ENCODE measurements at places on chromosomes 1 and 21. TPM values are rescaled to one million over a fixed set of nuclear protein-coding genes. Genes with fewer than 3 reads are reported as not detected.

GRCh38 chr1:234745844-234746797, 136.1 kb upstream of the IRF2BP2 start:
- no peak for DNase-seq
- H3K4me1 ChIP-seq: peaks cover 15% of the 10 kb centered on the region

DNA sequence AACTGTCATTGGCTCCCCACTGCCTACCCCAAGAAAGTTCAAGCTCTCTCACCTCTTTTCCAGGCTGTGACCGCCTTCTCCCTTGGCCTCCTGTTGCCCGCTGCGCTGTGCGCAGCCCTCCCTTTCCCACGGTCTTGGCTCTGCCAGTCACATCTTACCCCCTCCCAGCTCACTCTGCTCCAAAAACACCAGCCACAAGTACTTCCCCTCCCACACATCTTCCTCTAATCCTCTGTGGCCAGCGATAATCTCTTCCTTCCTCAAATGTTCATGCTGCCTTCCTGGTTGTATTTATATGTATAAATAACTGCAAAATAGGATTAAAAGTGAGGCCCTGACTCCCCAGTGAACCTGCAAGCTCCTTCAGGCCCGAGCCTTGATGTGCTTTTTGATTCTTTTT, 81.8 kb downstream of the AJAP1 start:
- DNase-seq: no peak
- peaks cover 19% of the 10 kb centered on the region for H3K27me3 ChIP-seq
- H3K4me1 ChIP-seq: no peaks in the 10 kb centered on the region
- no peaks in the 10 kb centered on the region for H3K36me3 ChIP-seq
- H3K27ac ChIP-seq: no peak overlapping the region

DNA sequence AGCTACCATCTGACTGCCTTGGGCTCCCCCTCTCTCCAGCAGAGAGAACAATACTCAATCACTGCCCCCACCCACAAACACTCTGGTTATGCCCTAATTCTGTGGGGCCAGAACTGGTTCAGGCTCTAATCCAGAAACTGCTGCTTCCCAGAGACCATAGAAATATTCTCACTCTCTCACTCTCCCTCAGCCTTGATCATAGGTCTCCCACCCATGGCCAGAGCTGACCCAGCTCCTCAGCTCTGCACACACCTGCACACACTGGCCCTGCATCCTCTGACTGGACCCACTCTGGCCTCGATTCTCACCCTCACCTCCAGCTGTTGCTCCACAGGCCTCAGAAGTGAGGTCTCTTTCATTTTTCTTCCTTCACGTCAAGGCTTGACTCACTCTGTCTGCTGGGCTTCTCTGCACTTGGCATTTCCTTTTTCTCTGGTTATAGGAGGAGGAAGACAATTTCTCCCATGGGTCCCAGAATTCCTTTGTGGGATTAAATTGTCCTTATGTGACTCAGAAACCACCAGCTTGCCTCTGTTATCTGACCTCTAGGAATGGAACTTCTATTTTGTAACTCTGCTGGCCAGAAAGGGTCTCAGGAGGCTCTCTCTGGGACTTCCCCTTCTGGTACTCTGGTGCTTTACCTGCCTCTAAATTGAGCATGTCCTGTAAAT, 15.6 kb upstream of the ZMYM6 start:
- DNase-seq: no peak
- no peaks in the 10 kb centered on the region for H3K27me3 ChIP-seq
- no peaks in the 10 kb centered on the region for H3K36me3 ChIP-seq
- H3K4me3 ChIP-seq: no peak overlapping the region
- peaks cover 8% of the 10 kb centered on the region for H3K4me1 ChIP-seq

- H3K27me3 ChIP-seq: peaks cover 3% of the 10 kb centered on the region
- no peaks in the 10 kb centered on the region for H3K36me3 ChIP-seq
- H3K4me3 ChIP-seq: peak overlapping the region; percentile 30
- no peak overlapping the region for H3K27ac ChIP-seq
Observed at GRCh38 chr1:245166471-245166885, 11.7 kb downstream of the KIF26B start.

DNA sequence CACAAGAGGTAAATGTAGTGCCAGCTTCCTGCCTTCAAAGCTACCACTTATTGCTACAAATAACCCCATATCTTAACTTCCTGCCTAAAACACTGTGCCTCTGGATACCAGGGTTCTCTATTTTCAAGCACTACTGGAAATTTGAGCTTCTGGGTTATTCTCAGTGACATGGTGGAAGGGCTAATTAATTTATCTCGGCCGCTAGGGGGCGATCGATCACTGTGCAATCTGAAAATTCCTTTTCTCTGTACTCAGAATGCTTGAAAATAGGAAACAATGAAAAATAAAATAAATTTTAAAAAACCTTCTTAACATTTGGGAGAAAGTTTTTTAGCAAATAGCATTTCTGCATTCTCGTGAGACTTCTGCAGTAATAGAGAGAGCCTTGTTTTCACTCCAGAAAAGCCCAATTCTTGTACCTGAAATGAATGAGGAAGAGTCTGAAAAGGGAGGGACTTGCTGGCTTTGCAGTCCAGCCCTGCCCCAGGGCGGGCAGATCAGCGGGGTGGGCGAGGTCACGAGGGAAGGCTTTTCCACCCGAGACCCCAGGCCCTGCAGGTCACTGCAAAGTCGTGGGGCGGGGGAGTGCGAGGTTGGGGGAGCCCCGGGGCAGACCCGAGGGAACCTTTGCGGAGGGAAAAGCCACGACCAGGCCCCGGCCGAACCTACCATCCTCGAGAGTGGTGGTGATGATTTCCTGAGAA, 276.7 kb downstream of the PCP4 start:
- H3K36me3 ChIP-seq: no peaks in the 10 kb centered on the region
- DNase-seq: no peak
- no peaks in the 10 kb centered on the region for H3K27me3 ChIP-seq
- H3K4me3 ChIP-seq: no peak overlapping the region
- H3K27ac ChIP-seq: no peak overlapping the region
- no peaks in the 10 kb centered on the region for H3K4me1 ChIP-seq

DNA sequence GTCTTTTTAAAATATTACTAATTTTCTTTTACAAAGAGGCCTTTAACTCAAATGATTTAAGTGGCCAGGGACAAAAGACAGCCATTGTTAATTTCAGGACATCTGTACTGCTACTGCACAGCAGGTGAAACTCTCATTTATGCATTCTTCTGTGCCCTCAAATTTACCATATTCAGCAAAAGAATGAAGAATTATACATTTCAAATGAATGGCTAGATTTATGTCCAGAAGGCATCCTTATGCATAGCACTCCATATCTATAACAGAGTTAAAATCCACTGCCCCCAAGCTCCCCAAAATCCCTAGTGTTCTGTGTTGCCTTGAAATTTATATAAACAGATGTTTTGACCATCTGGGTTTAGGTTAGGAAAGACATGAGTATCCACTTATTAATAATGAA, 202.6 kb downstream of the DNM3 start:
- H3K27ac ChIP-seq: no peak overlapping the region
- no peaks in the 10 kb centered on the region for H3K27me3 ChIP-seq
- no peaks in the 10 kb centered on the region for H3K36me3 ChIP-seq
- no peak overlapping the region for H3K4me3 ChIP-seq
- DNase-seq: no peak
- peaks cover 4% of the 10 kb centered on the region for H3K4me1 ChIP-seq

GRCh38 chr21:36126208-36126565, 8.7 kb upstream of the CBR3 start:
- DNase-seq: no peak
- peak overlapping the region; percentile 87 for H3K27ac ChIP-seq
- H3K4me3 ChIP-seq: no peak overlapping the region
- peaks cover 52% of the 10 kb centered on the region for H3K4me1 ChIP-seq
- no peaks in the 10 kb centered on the region for H3K36me3 ChIP-seq
- H3K27me3 ChIP-seq: no peaks in the 10 kb centered on the region

DNA sequence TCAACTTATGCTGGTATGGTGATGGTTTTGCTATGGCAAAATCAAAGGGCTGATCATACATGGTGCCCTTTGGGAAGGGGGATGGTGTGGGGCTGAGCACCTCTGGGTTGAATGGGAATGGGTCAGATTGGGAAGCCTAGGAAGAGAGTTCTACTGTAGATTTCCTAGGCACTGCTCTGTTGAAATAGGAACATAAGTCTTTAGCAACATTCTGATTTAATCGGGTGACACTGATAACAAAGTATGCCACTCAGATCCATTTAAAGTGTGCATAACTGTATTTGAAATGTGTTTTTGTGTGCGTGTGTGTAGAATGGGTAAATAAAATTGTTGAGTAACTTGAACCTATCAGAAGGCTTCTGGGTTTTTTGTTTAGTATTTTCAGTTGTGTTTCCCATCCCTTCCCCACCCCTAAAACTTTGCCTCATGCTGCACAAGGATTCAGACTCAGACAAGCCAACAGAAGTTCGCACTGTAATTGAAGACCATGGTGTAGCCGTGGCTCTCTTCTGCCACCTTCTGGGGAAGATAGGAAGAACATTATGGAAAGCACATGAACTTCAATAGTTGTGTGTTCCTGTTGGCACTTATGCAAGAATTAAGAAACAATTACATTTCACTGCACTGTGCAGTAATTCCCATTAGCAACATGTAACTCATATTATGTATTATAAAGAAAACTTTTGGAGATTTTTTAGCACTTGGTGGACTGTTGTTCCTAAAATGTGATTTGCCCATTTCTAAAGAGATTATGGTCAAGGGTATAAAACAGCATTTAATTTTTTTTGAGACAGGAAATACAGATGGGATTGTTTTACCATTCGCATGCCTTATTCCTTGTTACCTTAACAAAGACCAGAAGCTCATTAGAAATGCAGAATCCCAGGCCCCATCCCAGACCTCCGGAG, 10.9 kb upstream of the C4BPB start:
- H3K27ac ChIP-seq: no peak overlapping the region
- H3K4me3 ChIP-seq: no peak overlapping the region
- no peaks in the 10 kb centered on the region for H3K27me3 ChIP-seq
- DNase-seq: no peak

- no peak overlapping the region for H3K4me3 ChIP-seq
- H3K36me3 ChIP-seq: no peaks in the 10 kb centered on the region
- H3K27ac ChIP-seq: no peak overlapping the region
- no peak for DNase-seq
Observed at GRCh38 chr1:205668951-205669340, 11.4 kb downstream of the SLC45A3 start.

GRCh38 chr1:118945489-118945888, 42.7 kb downstream of the TBX15 start:
- peaks cover 10% of the 10 kb centered on the region for H3K4me1 ChIP-seq
- DNase-seq: no peak

GRCh38 chr1:18653367-18653766, 22.7 kb downstream of the PAX7 start:
- no peak overlapping the region for H3K27ac ChIP-seq
- no peak for DNase-seq
- no peaks in the 10 kb centered on the region for H3K36me3 ChIP-seq
- no peak overlapping the region for H3K4me3 ChIP-seq
- H3K27me3 ChIP-seq: peaks cover 90% of the 10 kb centered on the region
- H3K4me1 ChIP-seq: no peaks in the 10 kb centered on the region

GRCh38 chr1:96306809-96307560, 414.6 kb upstream of the PTBP2 start:
- H3K4me3 ChIP-seq: no peak overlapping the region
- H3K4me1 ChIP-seq: no peaks in the 10 kb centered on the region
- no peaks in the 10 kb centered on the region for H3K36me3 ChIP-seq
- DNase-seq: no peak
- H3K27ac ChIP-seq: no peak overlapping the region

DNA sequence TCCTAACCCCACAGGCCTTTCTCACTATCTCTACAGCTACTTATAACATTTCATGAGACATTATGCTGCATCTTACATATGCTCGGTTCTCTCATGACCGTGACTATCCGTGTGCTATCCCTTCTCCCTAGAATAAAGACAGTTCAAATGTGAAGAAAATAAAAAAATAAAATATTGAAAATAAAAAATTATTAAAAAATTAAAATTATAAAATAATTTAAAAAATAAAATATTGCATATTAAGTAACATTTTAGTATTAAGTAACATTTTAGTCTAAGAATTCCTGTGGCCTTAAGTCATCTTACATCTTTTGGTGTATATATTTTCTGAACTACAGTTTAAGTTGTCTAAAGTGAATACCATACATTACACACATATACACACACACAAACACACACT, 415.5 kb downstream of the DPYD start:
- no peaks in the 10 kb centered on the region for H3K36me3 ChIP-seq
- no peak overlapping the region for H3K27ac ChIP-seq
- no peak overlapping the region for H3K4me3 ChIP-seq
- no peak for DNase-seq
- H3K4me1 ChIP-seq: no peaks in the 10 kb centered on the region

GRCh38 chr1:19388980-19389379, 76.9 kb downstream of the SLC66A1 start:
- peaks cover 85% of the 10 kb centered on the region for H3K4me1 ChIP-seq
- H3K4me3 ChIP-seq: no peak overlapping the region
- peaks cover 10% of the 10 kb centered on the region for H3K36me3 ChIP-seq
- DNase-seq: no peak
- H3K27ac ChIP-seq: peak overlapping the region; percentile 44

DNA sequence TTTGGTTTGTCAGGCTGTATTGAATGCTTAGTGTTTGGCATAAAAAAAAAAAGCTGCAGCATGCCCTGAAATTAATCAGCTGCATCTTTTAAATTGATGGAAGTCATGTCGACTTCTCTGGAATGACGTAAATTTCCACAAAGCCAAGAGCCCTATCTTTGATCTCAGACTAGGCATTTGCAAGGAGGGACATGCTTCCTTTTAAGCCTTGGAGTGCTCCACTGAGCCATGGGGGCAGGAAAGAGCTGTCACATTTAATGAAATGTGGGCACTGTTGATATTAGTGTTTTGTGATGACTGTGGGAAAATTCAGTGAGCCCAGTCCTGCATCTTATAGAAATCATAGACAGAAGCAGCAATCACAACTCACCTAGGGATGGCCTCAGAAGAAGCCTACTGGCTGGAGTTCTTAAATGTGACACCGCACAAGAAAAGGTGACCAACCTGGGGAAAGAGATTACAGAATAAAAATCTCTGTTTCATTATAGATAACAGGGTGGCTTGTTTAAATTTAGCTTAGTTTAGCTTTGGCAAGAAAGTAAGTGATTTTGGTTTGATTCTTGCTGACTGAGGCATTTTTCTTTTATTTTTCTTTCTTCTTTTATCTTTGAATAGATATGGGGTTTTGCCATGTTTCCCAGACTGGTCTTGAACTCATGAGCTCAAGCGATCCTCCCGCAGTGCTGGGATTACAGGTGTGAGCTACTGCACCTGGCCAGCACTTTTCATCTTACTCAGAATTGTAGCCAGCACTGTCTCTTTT, 188.2 kb downstream of the HHAT start:
- H3K36me3 ChIP-seq: no peaks in the 10 kb centered on the region
- H3K4me3 ChIP-seq: no peak overlapping the region
- H3K27me3 ChIP-seq: no peaks in the 10 kb centered on the region

- H3K27ac ChIP-seq: no peak overlapping the region
- H3K36me3 ChIP-seq: no peaks in the 10 kb centered on the region
- H3K4me1 ChIP-seq: peaks cover 9% of the 10 kb centered on the region
- H3K4me3 ChIP-seq: no peak overlapping the region
Observed at GRCh38 chr1:244235157-244235556, 184.1 kb downstream of the ZBTB18 start.

The S100A7 gene
- 12.7 TPM for total RNA-seq

The C2CD4D gene
- 1.6 TPM for total RNA-seq

The CLCA1 gene
- total RNA-seq: not detected

The PTGER3 gene
- total RNA-seq: 48.3 TPM

The IL6R gene
- 19.4 TPM for total RNA-seq

The VANGL2 gene
- total RNA-seq: 39.7 TPM

The MANEAL gene
- 6.7 TPM for total RNA-seq
